Cardiac muscle cell (in vitro differentiated cells and primary cell): ENCODE measurements at places on chromosomes 12 and 14. TPM values are rescaled to one million over a fixed set of nuclear protein-coding genes. Genes with fewer than 3 reads are reported as not detected.

GRCh38 chr14:101122237-101123141 lies 219.0 kb upstream of the RTL1 start:
- no peak for DNase-seq

DNA sequence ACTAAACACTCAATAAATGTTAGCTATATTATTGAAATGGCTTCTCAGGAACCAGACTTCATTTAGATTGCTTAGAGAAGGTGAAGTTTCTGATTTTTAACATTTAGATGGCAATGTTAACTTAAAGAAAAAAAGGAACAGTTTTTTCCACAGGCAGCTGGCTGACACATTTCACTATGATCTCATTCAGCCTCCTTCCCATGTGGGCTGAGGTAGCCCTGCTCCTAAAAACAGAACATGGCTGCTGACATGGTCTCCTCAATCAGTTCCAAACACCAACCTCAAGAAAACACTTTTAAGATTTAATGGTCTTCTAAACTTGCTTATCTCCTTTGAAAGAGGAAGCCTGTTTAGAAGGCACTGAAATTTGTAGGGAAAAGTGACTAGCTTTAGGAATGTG lies 23.8 kb downstream of the GNS start:
- DNase-seq = no peak

GRCh38 chr12:40907115-40907527 lies 214.9 kb downstream of the CNTN1 start:
- no peak for DNase-seq

DNA sequence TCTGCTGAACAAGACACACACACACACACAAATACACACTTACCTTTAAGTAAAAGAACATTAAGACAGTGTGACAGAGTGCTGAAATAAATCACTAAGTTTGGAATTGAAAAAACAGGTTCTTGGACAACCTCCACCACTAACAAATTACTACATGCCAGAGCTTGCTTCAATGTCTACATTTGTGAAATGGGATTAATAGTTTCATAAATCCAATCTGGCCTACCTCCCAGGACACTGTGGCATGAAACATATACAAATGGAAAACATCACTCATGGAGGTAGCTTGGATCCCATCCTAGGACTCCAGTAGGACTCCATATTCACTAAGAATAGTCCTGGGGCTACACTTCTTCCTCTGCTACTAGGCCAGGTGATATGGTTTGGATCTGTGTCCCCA lies 8.2 kb upstream of the CCDC60 start:
- DNase-seq = no peak

GRCh38 chr12:46660719-46661109 lies 165.1 kb downstream of the SLC38A4 start:
- DNase-seq = no peak

DNA sequence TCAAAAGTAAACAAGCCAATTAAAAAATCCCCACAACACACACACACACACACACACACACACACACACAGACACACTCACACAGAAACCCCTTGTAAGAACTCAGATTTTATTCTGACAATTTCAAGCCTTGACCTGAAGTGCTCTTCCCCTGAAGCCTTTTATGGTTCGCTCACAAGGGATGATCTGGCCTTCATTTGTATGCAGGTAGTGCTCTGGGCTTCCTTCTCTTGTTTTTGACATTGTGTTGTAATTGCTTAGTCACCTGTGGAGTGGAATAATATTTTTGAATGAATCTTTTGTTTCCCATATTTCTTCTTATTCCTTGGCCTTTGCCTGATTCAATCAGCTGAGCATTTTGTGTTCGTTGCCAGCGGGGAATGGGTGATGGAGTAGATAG lies 83.3 kb upstream of the CSRP2 start:
- no peak for DNase-seq

DNA sequence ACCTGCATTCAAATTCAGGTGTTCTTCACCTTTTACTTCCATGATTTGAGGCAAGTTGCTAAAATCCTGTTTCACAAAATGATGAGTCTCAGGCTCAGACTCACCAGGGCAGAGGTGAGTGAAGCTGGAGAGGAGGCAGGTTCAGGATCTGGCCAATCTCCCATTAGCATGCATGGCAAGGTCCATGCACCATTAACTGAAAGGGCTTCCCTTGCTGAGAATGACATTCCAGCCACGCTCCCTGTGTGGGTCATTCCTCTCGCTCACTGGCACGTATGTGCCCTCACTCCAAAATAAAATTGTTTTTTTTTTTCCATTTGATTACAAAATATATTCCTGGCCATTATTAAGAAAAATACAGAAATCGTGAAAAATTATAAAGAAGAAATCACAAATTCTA lies 257.6 kb downstream of the C12orf75 start:
- no peak for DNase-seq

GRCh38 chr12:53255996-53256395 lies 12.1 kb upstream of the ESPL1 start:
- DNase-seq = no peak

DNA sequence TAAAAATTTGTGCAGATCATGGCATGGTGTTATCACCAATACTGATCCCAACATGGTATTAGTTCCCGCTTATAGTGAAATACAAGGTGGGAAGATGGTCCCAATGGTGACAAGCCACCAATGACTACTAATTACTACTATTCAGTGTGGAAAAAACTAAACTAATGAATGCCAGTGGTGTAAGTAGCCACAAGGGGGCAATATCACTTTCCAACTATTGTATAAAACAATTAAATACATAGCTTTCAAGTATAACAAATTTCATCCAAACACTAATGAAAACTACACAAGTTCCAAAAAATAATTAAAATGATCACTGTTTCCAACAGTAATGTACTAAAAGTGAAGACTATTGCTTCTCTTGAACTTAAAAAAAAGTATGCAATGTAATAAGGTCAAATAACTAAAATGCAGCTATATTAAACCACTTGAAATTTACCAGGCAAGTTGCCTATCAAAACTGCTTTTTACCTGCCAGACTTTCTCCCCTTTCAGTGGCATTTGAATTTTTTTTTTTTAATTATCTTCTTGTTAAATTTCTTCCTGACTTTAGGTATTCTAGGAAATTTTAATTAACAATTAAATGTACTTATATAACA lies 58.0 kb downstream of the PAPLN start:
- DNase-seq = peak; percentile 53

- no peak for DNase-seq
These were observed 205.9 kb downstream of the STXBP6 start for GRCh38 chr14:24844011-24844410.

DNA sequence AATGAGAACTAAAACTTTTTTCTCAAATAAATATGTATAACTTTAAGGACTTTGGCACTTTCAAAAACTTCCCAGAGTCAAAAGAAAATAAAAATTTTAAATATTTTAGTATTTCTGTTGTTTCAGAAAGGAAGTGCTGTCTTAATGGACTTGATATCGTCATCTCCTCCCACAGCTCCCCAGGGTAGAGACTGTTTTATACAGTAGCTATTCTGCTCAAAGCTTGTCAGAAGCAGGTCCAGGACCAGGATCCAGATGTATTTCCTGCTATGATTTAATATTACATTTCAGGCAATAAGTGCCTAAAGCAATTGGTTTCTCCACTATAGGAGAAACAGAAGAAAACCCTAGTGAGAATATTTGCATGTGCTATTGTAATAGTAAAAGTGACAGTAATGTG lies 218.5 kb upstream of the G2E3 start:
- no peak for DNase-seq

- DNase-seq = no peak
These were observed 58.2 kb upstream of the ZFP36L1 start for GRCh38 chr14:68851078-68851477.

DNA sequence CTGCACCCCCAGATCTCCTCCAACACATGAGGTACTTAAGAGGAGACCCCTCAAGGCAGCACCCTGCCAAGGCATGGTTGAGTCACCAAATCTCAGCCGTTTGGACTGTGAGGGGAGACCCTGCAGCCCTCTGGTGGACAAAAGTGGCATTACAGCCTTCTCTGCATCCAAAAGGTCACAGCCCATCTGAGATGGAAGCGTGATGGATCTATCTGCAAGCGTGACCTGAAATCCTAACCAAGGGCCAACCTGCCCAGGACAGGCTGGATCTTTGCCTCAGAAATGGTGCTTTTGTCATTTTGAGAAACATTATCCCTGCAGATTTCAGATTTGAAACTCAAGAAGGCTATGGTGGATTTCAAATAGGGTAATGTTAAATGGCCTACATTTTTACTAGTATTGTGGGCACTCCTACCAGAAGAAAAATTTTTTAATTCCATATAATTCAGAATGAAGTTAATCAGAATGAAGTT lies 23.7 kb upstream of the DHRS4 start:
- peak; percentile 87 for DNase-seq

DNA sequence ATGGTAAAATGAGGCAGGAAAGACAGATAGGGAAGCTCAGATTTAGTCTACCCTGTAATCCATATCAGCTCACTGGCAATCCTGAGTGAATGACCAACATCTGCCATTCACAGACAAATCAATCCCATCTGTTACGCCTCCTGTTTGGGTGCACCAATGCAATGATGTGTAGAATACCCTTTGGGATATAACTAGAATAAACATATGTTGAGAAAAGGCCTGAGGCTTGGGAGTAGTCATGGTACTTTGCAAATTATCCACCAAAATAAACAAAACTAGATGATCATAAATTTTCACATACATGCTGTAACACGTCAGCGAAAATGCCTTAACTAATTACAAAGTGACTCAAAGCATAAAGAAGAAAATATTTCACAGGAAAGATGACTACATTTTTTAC lies 78.8 kb downstream of the KCNC2 start:
- DNase-seq = no peak

DNA sequence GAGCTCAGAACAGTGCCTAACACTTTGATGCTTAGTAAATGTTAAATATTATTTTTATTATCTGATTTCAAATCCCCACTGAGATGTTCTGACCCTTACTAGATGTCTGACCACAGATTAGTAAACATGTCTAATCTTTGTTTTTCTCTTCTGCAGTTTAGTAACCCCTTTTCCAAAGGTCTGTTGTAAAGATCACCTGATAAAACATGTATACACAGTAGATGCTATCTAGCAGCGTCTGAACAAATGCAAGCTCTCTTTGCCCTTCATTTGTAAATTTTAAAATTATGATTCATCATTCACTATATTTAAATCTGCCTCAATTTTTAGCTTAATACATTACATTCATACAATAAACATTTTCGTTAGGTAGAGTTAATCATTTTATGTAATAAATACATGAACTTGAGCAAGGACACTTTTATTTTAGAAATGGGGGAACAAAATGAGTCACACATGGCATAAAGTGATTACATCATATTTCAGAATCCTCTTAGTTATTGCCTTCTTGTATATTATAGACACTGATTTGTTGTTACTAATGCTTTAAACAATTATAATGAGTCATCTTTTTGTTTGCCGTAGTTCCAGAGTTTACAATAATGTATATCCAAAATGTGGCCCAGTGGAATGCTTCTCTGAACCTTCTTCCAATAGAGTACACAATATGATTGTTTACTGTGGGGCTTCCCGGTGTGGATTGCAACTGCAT lies 1.7 kb upstream of the OR4K5 start:
- no peak for DNase-seq

GRCh38 chr14:23182372-23183157 lies 895 bp downstream of the SLC7A8 start:
- peak; percentile 61 for DNase-seq

GRCh38 chr12:116604178-116604895 lies 45.2 kb downstream of the MAP1LC3B2 start:
- peak; percentile 56 for DNase-seq

DNA sequence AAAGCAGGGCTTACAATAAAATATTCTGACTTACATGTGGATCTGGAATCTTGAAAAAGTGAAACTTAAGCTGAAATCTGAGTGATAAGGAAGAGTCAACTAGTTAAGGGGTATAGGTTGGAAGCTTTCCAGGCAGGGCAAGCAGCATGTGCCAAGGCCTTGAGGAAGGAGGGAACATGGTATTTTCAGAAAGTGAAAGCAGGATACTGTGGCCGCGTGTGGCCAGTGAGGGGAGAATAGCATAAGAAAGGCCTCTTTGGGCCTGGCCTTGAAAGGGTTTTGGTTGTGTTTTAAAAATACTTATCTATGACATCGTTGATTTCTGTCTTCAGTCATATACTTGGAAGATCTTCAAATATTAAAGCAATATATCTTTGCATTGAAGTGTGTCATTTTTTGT lies 213.4 kb downstream of the AKAP6 start:
- DNase-seq = no peak

GRCh38 chr12:50690925-50691324 lies 73.0 kb upstream of the ATF1 start:
- no peak for DNase-seq

DNA sequence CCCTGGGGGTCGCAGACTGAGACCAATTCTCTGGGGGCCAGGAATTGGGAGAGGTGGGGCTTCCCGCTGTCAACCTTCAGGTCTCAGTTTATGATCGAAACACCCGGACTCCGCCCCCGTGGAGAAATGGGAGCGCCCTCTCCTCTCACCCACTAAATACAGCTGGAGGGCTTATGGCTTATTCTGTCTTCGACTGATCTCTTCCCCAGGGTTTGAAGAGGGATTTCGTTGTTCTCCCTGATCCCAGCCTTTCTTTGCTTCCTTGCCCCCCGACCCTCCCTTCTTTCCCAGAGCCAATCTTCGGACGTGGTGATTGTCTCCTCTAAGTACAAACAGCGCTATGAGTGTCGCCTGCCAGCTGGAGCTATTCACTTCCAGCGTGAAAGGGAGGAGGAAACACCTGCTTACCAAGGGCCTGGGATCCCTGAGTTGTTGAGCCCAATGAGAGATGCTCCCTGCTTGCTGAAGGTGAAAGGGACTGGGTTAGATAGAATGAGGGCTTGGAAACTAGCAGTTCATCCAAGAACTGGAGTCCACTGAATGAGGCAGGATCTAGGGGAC lies 607 bp downstream of the OS9 start:
- DNase-seq = peak; percentile 4

DNA sequence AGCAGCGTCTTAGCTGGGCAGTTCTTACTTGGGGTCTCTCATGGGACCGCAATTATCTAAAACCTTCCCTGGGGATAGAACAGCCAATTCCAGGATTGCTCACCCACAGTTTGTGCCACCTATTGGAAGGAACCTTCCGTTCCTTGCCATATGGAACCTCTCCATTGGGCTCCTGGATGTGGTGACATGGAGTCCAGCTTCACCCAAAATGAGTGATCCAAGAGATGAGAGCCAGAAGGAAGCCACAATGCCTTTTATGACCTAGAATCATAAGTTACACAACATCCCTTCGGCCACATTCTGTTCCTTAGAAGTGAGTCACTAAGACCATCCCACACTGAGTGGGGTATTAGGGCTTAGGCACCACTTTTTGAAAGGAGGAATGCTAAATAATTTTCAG lies 164.4 kb downstream of the FBXL14 start:
- peak; percentile 90 for DNase-seq

- DNase-seq = no peak
These were observed 79.7 kb upstream of the PPP2R5C start for GRCh38 chr14:101681795-101682194.

- DNase-seq = no peak
These were observed 85.1 kb downstream of the DIP2B start for GRCh38 chr12:50589650-50590435.

DNA sequence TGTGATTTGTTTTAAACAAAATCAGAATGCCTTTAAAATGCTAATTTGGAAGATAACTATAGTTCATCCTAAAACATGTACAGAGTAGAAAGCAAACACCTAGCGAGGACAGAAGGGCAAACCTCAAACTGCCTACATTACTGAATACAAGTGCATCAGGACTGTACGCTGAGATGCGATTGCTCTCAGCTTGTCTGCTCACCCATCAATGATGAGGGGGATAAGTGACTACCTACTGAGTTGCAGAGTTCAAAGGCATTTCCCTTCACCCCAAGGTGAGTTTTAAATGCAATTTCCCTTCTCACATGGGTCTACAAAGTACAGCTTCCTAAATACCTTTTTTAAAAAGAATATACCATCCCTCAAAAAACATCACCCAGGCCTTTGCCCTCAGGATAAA lies 52.9 kb downstream of the PHLDA1 start:
- no peak for DNase-seq

DNAH10 gene
- total RNA-seq = 0.77 and 1.1 TPM in 2 replicates

SLCO1A2 gene
- total RNA-seq = 0.39 and 1.8 TPM in 2 replicates

MIPOL1 gene
- 7.2 and 8.4 TPM in 2 replicates for total RNA-seq
